ENCODE measurements at places on chromosomes 12 and 14.

DNA sequence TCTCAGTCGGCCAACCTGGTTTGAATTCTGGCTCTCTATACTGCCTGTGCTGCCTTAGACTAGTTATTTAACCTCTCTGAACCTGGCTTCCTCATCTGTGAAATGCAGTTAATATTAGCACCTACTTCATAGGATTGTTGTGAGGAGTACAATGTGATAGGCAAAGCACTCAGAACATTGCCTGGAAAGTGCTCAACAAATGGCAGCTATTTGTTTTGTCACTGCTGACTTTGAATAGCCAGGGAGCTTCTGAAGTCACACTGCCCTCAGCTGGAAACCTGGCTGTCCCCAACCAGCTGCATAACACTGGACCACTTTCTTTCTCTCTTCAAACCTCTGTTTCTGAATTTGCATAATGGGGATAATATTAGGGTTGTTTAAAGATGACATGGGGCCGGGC is 9.6 kb downstream of the TMEM30B start:
- no peak for DNase-seq

GRCh38 chr12:7835766-7836165 is 36.9 kb downstream of the SLC2A14 start:
- no peak for DNase-seq

GRCh38 chr14:81125536-81125935 is 95.2 kb downstream of the GTF2A1 start:
- DNase-seq, result no peak

- DNase-seq, result no peak
These were observed 7.2 kb upstream of the CCDC197 start for GRCh38 chr14:93989939-93990338.

- DNase-seq, result no peak
These were observed 70.7 kb upstream of the TRHDE start for GRCh38 chr12:72201457-72201856.

DNA sequence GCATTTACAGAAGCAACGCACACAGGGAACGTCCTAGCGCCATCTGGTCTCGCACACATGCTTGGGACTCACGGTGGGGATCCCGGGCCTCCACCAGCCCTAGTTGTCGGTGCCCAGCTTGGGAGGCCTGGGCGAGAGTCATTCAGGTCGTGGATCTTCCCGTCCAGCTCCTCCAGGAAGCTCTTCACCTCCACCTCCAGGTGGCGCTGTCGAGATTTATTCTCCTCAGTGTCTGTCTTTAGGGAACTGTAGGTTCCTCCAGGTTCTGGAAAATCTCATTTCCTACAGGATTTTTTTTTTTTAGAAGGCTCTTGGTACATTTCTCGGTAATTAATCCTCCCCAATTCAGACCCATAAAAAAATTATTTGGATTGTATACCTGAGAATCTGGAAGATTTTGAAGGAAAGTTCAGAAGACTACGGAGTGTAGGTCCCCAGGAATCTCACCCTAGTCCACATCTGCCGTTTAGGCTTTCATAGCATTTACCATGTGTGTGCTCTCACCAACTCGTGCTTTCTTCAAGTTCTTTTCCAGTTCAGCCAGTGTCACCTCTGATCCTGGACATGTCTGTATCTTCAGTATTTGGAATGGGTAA is 910.0 kb downstream of the TMEM121 start:
- DNase-seq, result no peak

DNA sequence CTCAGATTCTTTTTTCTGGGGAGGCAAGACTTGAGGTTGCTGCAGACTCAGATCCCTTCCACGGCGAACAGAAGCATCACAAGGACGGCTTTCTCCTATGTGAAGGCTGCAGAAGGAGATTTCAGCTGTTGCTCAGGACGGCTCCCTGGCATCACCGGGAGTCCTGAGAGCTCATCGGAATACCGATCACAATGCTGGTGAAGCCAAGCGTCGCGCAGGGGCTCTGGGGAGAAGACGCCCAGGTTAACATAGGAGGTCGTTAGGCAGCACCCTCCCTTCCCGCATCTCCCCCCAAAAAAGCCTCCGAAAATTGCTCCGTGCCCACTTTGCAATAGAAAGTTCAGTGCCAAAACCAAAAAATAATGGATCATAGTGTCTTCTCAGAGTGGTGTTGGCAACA is 127.2 kb upstream of the TMEM132D start:
- DNase-seq, result no peak

- DNase-seq, result no peak
These were observed 17.3 kb upstream of the TC2N start for GRCh38 chr14:91884664-91885063.

DNA sequence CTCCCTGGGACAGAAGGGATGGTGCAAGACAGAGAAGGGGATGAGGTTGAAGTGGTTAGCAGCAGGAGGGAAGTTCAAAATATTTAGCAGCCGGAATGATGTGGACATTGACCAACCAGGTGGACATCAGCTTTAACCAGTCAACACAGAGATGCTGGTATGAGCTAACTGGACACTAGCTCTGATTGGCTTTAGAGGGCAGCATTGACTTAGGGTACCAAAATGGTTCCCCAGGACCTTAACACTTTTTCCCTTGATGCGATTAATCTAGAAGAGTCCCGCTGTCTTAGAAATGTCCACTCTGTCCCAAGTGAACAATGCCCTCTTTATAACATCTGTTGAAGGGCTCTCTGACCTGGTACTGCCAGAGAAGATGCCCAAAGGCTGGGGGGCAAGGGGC is 134.0 kb upstream of the GSC start:
- no peak for DNase-seq

DNA sequence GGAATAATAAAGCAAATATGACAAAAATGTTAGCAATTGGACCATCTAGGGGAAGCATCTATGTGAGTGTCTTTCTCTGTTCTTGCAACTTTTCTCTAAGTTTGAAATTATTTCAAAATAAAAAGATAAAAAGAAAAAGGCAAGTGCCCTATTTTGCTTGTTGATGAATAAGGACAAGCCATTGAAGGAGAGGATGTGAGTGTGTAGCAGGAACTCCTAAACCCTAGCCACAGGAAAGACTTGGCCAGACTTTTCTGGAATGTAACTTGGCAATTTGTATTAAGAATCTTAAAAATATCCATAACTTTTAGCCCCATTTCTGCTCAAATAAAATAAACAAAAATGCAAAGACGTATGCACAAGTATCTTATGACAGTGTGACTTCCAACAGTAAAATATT is 279.4 kb downstream of the CACNA1C start:
- DNase-seq, result no peak

GRCh38 chr12:45216983-45217485 is 1.1 kb downstream of the ANO6 start:
- DNase-seq, result no peak

DNA sequence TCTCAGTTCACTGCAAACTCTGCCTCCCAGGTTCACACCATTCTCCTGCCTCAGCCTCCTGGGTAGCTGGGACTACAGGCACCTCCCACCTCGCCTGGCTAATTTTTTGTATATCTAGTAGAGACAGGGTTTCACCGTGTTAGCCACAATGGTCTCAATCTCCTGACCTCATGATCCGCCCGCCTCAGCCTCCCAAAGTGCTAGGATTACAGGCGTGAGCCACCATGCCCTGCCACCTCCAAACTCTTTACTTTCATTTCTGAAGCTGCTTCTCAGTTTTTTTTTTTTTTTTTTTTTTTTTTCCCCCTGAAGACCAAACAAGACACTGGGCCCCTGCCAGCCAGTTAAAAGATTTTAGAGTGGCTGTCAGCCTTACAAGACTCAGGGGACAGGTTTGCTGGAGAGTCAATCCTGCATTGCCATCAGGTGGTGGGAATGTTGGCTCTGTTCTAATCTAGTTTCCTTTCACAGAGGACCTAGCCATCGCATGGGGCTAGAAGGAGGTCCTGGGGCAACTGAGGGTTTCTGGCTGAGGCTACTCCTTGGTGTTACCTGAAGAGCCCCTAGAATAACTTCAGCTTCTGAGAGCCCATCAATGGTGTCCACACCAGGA is 37.4 kb upstream of the HIGD1C start:
- no peak for DNase-seq

GRCh38 chr12:69231479-69231878 is 7.9 kb upstream of the CPSF6 start:
- no peak for DNase-seq

DNA sequence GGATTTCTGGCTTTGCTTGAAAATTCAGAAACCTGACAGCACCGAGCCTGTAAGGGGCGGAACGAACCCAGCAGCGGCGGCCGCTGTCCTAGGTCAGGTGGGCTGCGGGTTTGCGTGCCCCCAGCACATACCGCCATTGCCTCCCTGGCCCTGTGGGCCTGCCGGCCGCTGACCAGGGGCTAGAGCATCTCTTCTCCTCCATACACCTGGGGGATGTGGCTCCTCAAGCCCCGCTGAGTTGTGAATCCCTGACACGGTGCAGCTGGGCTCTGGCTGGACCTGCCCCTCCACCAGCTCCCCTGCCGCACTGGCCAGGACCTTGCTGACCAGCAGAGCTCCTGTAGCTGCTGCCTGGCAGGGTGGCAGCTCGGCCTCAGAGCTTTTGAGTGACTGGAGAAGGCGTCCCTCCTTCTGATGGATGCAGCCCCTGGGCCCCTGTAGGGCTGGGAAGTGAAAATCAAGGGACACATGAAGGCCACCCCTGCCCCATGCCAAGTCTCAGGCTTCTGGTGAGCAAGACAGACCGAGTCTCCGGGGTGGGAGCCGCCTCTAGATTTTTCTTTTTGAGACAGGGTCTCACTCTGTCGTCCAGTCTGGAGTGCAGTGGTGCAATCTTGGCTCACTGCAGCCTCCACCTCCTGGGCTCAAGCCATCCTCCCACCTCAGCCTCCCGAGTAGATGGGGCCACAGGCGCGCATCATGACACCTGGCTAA is 184.9 kb upstream of the SFSWAP start:
- DNase-seq, result no peak
